ENCODE measurements at places on chromosomes 2 and 18.

DNA sequence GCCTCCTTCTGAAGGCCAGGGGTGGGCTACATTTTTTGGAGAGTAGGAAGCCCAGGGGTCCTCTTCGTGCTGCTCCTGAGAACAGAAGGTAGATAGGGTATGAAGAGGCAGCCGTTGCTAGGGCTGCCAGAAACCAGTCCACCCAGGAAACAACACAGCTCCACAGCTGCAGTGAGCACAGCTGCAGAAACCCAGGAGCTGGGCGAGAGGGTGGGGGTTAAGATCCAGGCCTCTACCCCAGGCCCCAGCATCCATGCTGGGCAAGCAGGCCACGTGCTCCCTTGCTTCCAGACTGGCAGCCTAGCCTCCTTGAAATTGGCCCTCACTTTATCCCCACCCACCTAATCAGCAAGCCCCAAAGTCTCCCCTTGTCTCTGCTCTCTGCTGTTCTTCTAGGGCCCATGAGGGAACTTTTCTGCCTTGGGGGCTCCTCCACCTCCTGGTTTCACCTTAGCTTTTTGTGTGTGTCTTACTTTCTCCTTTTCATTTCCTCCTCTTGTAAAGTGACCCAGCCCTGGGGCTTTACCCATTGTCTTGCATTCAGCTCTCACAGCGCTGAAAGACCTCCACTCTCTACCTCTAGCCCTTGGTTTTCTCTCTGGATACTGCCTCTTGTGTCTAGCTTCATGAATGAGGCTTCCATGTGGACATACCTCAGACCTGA, 30.7 kb downstream of the STON1 start:
- no peak for DNase-seq

DNA sequence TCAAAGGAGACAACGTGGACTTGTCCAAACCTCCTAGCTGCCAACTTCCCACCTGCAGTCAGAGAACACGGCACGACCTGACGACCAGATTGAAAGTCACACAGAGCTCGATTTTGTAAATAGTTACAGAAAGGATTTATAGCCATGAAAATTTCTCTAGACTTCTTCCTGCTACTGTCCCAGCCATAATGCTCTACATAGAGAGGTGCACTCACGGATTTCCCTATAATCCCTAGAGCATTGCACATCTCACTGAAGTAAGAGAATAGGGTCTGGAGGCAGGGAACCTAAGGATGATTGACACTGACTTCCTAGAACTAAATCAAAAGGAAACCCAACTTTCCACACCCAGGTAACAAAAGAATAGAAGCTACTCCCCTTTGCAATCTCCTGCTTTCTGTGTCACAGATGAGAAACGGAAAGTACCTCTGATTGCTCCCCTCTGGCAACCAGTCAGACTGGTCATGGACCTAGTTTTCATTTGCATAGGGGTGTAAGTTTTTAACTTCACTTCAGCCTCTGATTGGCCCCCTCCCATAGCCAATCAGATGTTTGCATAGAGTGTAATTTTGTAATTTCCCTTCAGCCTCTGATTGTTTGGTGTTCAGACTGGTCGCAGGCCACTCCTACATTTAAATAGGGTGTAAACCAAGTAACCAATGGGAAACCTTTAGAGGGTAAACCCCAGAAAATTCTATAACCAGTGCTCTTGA, 58.6 kb upstream of the FBXO11 start:
- DNase-seq, result no peak

- DNase-seq, result no peak
Measured at GRCh38 chr18:60188958-60189357, 183.6 kb downstream of the MC4R start.

GRCh38 chr2:21422050-21422449, 298.3 kb downstream of the TDRD15 start:
- no peak for DNase-seq

DNA sequence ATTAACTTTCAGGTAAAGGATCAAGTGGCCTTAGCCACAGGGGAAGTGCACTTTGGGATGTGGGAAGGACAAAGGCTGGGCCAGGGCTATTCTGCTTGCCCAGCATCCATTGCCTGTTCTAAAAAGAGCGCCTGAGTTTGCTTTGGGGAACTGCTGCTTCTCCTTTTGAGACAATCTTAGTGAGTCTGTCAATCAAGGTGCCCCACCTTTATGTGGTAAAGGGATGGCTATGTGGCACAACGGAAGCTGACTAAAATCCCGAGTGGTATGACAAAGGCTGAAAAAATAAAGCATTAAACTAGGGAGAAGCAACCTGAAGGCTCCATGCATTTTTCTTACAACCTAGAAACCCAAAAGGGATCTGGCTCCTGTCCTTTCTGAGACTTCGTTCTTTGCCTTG, 540.5 kb downstream of the SLC4A3 start:
- DNase-seq, result no peak

- DNase-seq, result no peak
Measured at GRCh38 chr2:127027715-127028114, 79.2 kb downstream of the BIN1 start.

GRCh38 chr2:119550856-119551255, 6.6 kb downstream of the CFAP221 start:
- DNase-seq, result no peak

- DNase-seq, result no peak
Measured at GRCh38 chr18:74760436-74760835, 162.8 kb downstream of the ZNF407 start.

DNA sequence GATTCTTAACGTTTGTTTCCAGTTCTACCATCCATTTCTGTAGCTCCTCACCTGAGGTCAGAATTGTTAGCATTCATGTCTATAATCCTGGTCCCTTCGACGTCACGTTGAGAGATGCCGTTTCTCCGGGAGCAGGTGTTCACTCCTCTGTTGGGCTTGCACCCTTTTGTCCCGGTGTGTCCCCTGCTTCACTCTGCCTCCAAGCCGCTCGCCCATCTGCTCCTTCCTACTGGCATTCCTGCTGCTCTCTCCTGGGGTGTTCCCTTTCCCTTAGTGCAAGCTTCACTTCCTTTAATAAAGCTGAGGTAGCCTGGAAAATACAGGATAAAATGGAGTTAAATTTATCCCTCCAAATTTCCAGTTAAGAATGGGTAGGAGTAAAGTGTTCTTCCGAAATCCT, 61.9 kb upstream of the CABYR start:
- DNase-seq, result no peak

- DNase-seq, result no peak
Measured at GRCh38 chr2:29518010-29518409, 402.8 kb downstream of the CLIP4 start.

DNA sequence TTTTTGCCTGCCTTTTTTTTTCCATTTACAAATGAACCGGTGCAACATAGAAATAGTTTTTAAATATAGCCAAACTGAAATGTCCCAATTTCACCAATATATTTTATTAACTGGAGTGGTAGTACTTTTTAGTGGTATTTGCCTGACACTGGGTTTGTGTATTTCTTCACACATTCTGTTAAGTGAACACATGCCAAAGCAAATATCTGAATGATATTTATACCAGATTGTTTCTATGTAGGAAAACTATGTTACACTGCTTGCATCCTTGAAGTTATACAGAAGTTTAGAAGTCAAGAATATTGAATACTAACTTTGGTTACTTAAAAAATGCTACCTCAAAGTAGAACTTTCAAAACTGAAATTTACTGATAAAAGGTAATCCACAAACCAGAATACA, 19.4 kb upstream of the ITPRID2 start:
- DNase-seq, result no peak

- DNase-seq, result no peak
Measured at GRCh38 chr2:12099374-12099773, 352.9 kb downstream of the LPIN1 start.

DNA sequence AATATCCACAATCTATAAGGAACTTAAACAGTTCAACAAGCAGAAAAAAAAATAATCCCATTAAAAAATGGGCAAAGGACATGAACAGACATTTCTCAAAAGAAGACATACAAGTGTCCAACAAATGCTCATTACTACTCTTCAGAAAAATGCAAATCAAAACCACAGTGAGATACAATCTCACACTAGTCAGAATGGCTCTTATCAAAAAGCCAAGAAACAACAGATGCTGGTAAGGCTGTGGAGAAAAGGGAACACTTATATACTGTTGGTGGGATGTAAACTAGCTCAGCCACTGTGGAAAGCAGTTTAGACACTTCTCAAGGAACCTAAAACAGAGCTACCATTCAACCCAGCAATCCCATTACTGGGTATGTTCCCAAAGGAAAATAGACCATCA, 7.2 kb upstream of the CRYGB start:
- no peak for DNase-seq

- no peak for DNase-seq
Measured at GRCh38 chr2:16635791-16636699, 29.6 kb downstream of the CYRIA start.

- no peak for DNase-seq
Measured at GRCh38 chr2:173955004-173955403, 10.2 kb downstream of the SP3 start.

DNA sequence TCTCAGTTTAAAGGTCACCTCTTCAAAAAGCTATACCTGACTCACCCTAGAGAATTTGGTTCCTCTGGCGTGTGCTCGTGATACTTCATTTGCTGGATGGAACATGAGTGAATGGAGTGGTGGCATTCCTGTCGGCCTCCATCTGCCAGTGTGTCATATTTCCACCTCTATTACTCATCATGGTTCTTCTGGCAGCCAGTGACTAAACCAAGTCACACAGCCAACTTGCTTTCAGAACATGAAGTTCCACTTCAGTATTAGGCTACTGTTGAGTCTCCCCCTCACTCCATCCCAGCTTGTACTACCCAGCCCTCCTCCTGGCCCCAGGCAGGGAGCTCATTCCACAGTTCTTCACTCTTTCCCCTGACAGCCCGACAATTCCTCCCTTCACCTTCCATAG, 169.8 kb downstream of the MREG start:
- peak; percentile 55 for DNase-seq

DNA sequence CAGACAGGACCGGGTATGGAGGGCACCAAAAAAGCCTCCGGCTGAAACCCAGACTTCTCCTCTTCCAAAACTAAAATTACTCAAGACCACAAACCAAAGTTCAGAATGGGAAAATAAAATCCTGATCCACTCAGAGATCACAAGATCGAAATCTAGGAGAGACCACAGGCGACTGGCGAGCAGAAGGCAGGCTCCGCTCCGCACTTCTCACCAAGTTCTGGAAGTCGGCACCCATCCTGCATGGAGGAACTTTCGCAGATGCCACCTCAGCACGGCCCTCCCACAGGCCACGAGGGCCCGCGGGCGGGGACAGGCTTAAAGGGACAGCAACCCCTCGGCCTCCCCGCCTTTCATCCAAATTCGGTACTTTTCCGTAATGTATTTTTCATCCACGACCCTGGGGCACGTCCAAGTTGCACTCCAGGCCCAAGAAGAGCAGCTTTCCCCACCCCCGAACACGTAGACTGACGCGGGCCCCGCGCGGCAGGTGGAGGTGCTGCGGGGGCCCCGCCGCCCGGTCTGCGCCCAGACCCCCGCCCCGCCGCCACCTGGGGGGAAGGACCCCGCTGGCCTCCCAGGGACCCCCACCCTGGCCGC, 43.7 kb downstream of the HDLBP start:
- DNase-seq, result peak; percentile 46

DNA sequence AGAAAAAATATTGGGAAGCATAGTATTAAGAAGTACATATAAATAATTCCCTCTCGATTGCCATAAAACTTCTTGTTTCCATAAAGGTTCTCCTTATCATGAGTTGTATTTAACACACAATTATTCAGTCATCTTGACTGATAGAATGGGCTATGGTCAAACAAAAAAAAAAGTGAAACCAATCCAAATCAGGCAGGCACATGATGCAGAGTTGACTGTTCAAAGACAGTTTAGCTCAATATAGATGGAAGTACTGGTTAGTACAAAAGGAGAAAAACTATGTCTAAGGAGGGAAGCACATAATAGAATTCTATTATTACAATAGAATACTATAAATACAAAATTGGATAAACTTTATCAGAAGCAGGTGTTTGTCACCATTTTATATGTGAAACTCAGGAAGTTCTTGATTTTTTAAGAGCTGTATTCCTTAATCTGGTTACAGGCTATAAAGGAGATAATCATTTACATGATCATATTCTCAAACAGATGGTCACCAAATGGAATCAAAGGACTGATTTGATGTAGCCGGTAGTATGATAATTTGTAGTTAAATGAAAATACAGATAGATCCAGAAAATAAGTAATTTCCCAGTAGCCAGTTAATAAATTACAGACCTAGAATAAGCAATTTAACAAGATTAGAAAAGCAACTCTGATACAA, 18.2 kb upstream of the CALCRL start:
- DNase-seq, result no peak

GRCh38 chr2:23492337-23492675, 107.3 kb downstream of the KLHL29 start:
- no peak for DNase-seq

DNA sequence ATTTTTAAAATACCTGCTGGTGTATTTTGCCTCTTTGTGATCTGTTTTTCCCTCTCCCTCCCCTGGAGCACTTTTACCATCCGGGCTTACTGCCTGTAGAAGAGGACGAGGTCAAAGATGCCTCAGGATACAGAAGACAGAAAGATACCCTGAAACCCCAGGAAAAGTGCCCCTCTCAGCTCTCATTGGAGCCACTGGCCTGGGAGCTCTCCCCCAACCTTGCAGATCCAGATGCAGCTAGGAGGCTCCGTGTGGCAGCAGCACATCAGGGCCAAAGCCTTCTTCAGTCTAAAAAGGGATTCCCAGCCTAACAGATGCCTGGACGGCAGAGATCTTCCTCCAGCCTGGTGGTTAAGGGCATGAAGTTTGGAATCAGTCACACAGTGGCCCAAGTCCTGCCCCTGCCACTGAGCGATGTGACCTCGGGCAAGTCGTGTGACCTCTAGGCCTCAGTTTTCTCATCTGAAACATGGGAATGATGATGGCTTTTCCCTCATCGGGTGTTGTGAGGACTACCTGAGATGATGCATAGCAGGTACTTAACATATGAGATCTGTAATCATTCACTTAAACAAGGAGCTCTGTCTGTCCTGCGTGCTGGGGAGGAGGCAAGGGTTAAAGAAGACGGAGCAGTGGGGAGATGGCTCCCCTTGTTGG, 239.4 kb downstream of the DYSF start:
- no peak for DNase-seq

DNA sequence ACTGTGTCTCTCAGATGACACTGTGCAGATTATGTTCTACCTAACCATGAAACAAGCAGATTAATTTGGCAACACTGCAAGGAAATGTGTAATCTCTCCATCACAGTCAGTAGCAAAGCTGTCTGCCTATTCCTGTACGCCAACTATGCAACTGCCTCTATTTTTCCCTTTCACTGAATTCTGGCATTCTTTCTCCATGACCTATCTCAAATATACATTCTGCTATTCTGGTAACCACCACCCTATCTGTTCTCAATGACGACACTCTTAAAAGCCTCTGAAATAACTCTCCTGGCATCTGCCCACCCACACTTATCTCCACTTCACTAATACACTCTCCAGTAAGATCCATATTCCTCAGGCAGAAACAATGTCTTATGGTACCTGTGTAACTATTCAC, 78.7 kb downstream of the ABCA12 start:
- no peak for DNase-seq

- DNase-seq, result no peak
Measured at GRCh38 chr2:169438466-169439072, 40.7 kb upstream of the BBS5 start.

GRCh38 chr18:42730272-42730671, 385.2 kb downstream of the RIT2 start:
- no peak for DNase-seq

Data from AG09309 (cell line).